ENCODE measurements at places on chromosomes 2 and 18.
A peak's percentile ranks its signal among the peaks of the same experiment; 100 is the strongest.

GRCh38 chr18:55199291-55199963, 240.2 kb upstream of the CCDC68 start:
- no peak for DNase-seq

DNA sequence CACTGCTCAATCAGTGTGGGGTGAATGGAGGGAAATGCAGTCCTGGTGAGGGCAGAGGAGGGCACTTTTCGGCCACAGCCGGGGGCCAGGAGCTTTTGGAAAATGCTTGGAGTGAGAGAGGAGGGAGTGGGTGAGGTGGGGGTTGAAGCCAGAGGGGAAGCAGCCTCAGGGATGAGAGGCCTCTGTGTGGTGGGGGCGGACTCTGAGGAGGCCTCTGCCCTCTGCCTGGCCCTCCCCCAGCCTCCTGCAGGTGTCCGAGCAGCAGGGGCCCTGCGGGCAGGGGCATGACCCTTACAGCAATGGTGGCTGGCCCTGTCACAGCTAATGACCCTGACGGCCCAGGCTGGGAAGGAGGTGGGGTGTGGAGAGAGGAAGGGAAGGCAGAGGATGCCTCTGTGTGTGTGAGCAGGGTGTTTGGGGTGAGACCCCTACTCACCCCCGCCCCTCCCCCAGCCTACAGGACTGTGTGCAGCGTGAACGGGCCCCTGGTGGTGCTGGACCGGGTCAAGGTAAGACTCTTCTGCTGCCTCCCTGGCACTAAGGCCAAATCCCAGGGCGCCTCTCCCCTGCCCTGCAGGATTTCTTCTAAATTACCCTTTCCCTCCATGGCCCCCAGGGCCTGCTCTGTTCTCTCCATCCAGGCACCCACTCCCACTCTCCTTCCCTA, 7.6 kb downstream of the ATP6V1B1 start:
- DNase-seq = no peak

DNA sequence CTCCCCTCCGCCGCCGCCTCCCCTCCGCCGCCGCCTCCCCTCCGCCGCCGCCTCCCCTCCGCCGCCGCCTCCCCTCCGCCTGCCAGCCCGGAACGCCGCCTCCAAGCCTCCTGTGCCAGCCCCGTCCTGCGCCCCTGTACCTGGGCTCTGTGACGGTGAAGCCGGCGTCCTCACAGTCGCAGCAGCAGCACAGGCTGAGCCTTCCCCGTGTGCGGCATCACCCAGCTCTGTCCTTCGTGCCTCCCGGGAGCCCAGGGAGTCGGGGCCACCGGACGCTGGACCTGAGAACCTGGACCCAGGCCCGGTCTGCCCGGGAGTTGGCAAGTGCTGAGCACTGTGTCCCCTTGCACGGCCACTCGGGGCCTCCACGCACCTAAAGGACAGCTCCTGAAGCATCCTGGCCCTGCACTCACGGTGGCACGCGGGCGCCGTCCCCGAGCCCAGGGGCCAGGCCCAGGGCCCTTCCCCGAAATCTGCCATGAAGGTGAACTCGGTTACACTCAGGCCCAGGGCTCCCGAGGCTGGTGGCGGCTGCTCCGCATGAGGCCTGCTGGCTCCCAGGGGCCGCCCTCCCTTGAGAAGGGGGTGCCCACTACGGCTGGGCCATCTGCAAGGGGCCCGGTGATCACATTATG, 32.9 kb downstream of the RTP5 start:
- DNase-seq = no peak

GRCh38 chr2:20561637-20562454, 89.1 kb downstream of the HS1BP3 start:
- no peak for DNase-seq

GRCh38 chr2:64698668-64699444, 45.1 kb upstream of the SERTAD2 start:
- no peak for DNase-seq

GRCh38 chr2:163401481-163401880, 334.3 kb downstream of the FIGN start:
- DNase-seq = no peak

DNA sequence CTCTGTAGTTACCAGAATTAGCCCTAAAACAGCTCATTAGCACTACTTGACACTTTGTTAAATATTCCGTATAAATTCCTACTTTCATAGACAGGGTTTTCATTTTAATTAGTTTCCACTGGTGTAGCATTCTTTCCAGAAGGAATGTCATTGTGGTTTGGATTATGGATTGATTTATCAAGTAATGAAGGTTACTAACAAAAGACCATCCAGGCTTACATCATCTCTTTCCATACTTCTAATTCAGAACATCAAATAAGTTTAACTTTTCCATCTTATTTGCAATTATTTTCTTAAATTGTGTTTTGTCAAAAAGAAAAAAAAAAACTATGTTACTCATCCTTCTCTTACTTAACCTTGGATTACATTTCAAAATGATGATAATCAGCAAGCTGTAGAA, 231.8 kb upstream of the SPOPL start:
- DNase-seq = no peak

- DNase-seq = no peak
These were observed 14.7 kb upstream of the EPG5 start for GRCh38 chr18:45981821-45982220.

GRCh38 chr18:60643009-60643408, 270.4 kb upstream of the MC4R start:
- no peak for DNase-seq

DNA sequence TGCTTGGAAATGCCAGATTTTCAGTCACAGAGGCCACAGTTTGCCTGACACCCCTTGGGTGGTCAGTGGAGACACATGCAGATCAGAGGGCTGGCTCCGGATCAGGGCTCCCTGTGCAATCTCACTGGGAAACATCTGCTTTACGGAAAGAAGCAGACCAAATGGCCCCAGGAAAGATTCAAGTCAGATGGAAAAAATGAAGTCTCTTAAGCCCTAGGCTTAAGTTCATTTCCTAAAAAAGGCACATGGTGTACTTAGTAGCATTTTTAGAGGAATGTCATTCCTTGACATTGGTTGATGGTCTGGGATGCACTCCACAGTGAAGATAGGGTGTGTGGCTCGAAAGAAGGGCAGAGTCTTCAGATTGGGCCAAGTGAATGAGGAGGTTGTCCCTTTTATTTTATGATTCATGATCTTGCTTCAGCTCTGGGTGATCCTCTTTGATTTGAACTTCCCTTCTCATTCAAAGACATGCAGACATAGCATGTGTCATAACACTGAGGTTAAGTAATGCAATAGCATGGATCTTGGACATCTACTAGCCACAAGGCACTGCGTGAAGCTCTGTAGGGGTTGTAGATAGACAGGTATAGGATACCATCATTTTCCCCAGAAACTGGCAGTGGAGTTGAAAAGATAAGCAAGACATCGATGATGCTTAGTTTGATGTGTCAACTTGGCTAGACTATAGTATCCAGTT, 56.5 kb downstream of the KCNE4 start:
- DNase-seq = no peak

DNA sequence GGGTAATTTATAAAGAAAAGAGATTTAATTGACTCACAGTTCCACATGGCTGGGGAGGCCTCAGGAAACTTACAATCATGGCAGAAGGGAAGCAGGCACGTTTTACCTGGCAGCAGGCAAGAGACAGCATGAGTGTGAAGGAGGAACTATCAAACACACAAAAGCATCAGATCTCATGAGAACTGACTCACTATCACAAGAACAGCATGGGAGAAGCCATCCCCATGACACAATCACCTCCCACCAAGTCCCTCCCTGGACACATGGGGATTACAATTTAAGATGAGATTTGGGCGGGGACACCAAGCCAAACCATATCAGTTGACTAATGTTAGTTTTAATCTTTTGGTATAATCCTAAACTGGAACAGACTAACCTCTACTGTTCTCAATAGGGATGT, 49.1 kb upstream of the CPO start:
- no peak for DNase-seq

GRCh38 chr18:47628893-47629292, 301.6 kb downstream of the SMAD2 start:
- no peak for DNase-seq

GRCh38 chr2:10284108-10284870, 18.4 kb upstream of the HPCAL1 start:
- no peak for DNase-seq

GRCh38 chr2:148071351-148071750, 50.5 kb downstream of the MBD5 start:
- DNase-seq = no peak

- no peak for DNase-seq
These were observed 61.2 kb upstream of the CUL3 start for GRCh38 chr2:224646242-224646846.

DNA sequence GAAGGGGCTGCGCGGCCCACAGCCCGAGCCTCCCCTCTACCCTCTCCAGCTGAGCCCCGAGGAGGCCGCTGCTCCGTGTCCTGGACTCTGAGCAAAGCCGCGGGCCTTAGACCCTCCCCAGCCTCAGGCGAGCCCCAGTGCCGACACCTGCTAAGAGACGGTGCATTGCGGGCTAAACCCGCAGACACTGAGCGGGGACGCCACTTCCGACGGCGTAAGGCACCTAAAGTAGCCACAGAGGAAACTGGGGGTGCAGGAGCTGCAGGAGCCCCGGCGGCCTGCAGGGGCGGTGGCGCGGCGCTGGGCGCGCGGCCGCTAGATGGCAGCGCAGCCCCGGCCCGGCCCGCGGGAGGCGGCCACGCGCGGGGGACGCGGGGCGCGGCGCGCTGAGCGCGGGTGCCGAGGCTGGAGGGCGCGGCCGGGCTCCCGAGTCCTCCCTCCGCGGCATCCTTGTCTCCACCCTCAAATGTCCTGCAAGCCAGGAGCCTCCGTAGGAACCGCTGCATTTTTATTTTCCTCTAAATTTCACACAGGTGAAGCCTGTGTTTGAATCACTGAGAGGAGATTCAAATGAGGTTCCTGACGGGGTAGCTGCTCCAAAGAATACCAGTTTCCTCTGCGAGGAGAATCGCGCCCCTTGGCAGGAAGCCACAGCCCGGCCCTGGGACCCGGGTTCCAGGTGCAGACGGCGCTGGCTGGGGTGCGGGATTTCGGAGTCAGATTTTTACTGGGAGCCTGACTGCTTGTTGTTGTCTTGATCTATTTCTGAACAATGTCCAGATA, 650.5 kb downstream of the GALR1 start:
- DNase-seq = peak; percentile 8

DNA sequence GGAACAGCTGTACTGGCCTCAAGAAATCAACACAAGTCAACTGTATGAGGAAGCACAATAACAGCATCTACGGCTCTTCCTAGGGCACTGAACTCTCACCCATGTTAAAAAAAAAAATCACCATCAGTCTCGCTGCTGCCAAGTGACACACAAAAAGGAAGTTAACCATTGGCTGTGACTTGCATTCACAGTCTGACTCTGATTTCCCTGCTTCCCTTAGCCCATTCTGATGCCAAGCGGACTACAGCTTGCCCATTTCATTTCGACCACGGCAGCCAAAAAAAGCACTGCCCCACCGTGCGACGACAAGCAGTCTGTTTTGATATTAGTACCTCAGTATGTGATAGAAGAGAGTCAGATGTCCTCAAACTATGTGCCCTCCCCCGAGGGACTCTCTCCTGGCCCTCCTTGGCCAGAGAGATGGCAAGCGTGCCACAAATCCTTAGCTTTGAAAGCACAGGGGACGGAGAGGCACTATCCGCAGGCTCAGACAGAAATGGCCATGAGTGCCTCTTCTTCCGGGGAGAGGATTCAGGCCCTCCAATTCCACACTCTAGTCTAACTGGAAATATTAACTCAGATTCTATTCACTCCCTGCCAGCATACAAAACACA, 250.0 kb downstream of the TCF4 start:
- DNase-seq = no peak

DNA sequence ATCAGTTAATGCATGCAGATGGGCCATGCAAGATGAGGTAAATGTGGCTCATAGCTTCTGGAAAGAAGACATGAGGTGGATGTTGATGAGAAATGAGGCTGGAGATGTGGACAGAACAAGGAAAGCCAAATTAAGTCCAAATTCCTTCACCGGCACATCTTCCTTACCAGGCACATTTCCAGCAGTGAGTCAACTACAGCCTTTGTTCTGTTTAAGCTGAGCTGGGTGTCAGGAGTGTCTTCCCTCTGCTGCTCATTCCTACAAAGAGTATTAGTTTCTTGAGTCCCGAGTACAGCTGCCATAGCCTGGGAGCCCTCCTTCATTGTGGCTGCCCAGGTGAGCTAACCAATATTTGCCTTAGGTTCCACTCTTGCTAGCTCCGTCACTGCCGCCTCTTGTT, 945.0 kb downstream of the SLC4A3 start:
- no peak for DNase-seq

- no peak for DNase-seq
These were observed 601.9 kb upstream of the DDX18 start for GRCh38 chr2:117212562-117212961.

GRCh38 chr2:168699844-168700417, 102.5 kb upstream of the NOSTRIN start:
- DNase-seq = no peak

DNA sequence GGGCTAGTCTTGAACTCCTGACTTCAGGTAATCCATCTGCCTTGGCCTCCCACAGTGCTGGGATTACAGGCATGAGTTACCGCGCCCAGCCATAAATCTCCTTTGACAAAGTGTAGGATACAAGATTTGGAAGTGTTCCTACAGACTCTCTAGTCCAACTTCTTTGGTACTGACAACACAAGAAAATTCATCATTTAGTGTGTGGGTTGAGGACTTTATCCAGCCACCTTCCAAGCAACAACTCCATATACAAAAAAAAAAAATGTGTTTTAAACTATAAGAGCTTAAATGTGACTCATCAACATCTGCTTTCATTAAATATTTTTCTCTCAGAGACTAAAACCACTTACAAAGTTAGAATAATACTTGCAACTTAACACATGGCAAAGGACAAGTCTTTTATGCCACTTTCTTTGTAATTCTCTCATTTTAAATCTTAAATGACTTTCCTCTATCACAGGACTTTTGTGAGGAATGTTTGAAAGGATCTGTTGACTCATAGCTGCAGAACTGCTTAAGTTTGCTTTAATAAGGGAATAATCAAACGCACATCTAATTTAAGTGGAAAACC, 46.2 kb upstream of the ITGAV start:
- no peak for DNase-seq

DNA sequence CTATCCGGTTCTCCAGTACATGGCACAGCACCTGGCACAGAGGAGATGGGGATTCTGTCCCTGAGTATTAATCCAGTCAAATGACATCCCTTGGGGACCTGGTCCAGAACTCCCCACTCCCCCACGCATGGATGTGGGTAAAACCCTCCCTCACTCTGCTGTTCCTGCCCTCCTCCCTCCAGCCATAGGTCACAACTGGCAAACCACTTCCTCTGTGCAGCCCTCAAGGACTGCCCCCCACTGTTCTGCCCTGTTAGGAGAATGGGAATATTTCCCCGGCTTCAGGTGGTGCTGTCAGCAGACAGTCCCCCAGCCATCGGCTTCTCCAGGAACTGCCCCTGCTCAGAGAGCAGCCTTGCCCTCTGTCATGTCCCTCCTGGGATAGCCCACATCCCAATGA, 1.5 kb upstream of the TFCP2L1 start:
- no peak for DNase-seq

GRCh38 chr2:62293490-62294271, 97.8 kb downstream of the B3GNT2 start:
- no peak for DNase-seq

GRCh38 chr2:158464426-158465281, 7.9 kb downstream of the PKP4 start:
- no peak for DNase-seq

- no peak for DNase-seq
These were observed 25.5 kb upstream of the SNED1 start for GRCh38 chr2:240972636-240973521.
